ENCODE measurements at places on chromosomes 6 and 20.

DNA sequence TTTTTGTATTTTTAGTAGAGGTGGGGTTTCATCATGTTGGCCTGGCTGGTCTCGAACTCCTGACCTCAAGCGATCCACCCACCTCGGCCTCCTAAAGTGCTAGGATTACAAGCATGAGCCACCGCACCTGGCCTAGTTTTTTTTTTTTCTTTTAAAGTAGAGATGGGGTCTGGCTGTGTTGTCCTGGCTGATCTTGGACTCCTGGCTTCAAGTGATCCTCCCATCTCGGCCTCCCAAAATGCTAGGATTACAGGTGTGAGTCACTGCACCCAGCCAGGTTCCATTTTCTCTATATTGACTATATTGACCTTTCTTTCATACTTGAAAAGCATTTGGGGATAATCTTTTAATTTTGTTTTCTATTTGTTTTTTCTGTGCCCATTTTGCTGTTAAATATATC is 13.3 kb downstream of the PANK2 start:
- no peak for DNase-seq

DNA sequence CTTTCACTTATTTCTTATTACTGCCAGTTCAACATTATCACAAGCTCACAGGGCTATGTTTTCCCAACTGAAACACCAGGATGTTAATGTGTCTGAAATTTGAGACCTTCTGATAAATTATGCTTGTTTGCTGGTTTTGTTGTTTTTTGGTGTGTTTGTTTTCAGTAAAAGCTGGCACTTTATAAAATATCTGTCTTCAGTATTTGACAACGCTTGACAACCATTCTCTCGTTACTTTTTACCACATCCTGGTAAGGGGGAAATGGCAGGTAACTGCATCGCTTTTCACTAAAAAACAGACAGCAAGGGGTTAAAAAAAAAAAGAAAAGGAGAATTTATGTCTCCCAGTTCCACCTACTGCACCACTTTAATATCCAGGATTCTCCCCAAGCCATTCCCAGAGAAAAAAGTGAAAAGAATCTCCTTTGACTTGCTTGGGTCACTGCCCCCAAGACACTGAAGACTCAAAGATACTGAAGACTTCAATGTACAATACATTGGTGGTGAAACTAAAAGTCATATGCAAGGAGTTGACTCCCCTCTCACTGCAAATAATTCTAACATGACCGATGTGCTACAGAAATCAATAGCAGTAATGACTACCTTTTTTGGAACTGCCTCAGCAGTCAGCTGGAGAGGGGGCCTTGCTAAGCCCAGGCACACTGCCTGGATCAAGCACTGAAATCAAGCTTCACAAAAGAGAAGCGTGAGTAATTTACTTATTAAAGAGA is 88.9 kb downstream of the HIVEP2 start:
- no peak for DNase-seq

- no peak for DNase-seq
Observed at GRCh38 chr20:58891718-58892140, 39.2 kb downstream of the GNAS start.

DNA sequence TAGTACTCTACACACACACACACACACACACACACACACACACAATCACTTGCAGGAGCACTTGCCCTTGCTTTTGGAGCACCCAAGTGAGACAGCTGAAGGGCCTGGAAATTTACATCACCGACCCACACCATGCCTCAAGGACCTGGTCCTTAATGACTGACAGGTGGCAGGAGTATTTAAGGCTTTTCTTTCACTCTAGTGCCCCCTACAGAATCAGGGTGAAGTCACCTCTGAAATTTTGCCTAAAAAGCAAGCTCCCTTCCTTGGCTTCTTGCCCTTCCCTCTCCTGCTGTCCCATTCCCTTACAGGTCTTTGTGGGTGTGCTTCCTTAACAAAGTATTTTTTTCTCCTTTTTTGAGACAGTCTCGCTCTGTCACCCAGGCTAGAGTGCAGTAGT is 353.5 kb upstream of the IRAK1BP1 start:
- DNase-seq, result no peak

- DNase-seq, result no peak
Observed at GRCh38 chr6:45044510-45045252, 283.4 kb upstream of the RUNX2 start.

All from stimulated activated CD4-positive, alpha-beta T cell treated with anti-CD3 and anti-CD28 coated beads, Interleukin-1b, Interleukin-23, amount 100 ng/mL, for 1 hour (primary cell).